ENCODE measurements at places on chromosomes 7 and 10. TPM values are rescaled to one million over a fixed set of nuclear protein-coding genes. Genes with fewer than 3 reads are reported as not detected.

The UPK3BL1 gene
- 13.0 TPM for total RNA-seq

The TMEM229A gene
- total RNA-seq: not detected

The LRRC17 gene
- 1.9 TPM for total RNA-seq

The AUTS2 gene
- total RNA-seq: 7.9 TPM

The TMEM236 gene
- total RNA-seq: 0.30 TPM

The NODAL gene
- not detected for total RNA-seq

The PAX2 gene
- not detected for total RNA-seq

The FRMPD2 gene
- not detected for total RNA-seq

The PDIA4 gene
- total RNA-seq: 35.1 TPM

The LOXL4 gene
- total RNA-seq: 0.47 TPM

The NPSR1 gene
- not detected for total RNA-seq

The MUC12 gene
- total RNA-seq: not detected

The PHTF2 gene
- 22.3 TPM for total RNA-seq

Measured in left ventricle myocardium superior (tissue), 1 donor.